ENCODE measurements at places on chromosomes 11 and 22.

- DNase-seq: no peak
These were observed 741 bp upstream of the TALDO1 start for GRCh38 chr11:746289-747157.

DNA sequence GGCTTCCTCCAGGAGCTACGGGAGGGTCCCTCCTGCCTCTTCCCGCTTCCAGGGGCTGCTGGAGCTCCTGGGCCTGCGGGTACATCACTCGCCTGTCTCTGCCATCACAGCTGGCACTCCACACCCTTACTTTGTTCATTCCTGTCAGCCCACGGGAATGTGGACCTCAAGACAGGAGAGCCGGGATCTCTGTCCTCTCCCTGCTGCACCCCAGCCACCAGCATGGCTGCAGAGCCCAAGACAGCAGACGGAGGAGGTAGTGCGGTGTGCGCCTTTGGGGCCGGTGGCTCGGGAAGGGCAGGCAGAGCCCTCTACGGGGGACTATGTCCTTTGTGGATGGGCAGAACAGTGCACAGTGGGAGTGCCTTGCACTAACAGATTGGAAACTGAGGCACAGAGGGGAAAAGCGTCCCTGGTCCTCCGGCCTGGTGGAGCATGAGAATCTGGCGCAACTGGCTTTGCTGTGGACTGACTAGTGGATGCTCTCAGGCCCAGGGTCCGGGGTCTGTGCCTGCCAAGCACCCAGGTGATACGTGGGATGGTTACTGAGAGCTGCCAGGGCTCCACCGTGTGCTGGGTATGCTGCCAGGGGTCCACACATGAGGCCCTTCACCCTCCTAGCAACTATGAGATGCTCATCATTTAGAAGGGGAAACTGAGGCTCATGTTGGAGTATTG lies 47.3 kb downstream of the IGF2 start:
- no peak for DNase-seq

DNA sequence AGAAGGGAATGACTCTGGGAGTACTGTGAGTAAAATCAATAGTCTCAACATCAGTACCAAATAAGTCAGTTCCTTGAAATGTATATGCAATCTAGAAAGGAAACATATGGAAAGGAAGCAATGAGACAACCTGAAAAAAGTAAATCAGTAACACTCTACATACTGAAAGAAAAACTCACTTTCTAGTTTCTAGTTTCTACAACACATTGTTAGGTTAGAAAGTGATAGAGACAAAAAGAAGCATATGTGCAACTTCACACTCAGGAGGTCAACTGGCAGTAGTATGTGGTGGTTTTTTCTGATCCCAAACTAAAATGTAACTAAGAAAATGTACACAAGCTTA lies 156.5 kb upstream of the SOX6 start:
- DNase-seq: no peak

- DNase-seq: peak; percentile 44
These were observed 26.2 kb downstream of the TCP11L1 start for GRCh38 chr11:33065445-33066178.

DNA sequence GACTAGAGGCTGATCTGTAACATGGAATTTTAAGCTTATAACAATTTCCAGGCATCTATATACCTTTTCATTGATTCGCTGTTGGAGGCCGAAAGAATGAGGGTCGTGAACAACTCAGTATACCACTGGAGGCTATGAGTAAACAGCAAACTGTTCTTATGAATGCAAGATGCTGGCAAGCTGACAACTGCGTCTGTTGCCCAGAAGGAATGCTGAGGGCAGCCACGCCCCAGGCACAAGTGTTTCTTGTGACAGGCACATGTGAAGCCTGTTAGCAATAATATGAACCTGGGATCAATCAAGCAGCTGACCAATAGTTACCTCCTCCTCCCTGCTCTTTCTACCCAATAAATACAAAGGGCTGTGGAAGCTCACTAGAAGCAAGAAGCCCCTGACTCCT lies 15.3 kb downstream of the RTCB start:
- no peak for DNase-seq

- no peak for DNase-seq
These were observed 29.5 kb upstream of the BID start for GRCh38 chr22:17803609-17804270.

DNA sequence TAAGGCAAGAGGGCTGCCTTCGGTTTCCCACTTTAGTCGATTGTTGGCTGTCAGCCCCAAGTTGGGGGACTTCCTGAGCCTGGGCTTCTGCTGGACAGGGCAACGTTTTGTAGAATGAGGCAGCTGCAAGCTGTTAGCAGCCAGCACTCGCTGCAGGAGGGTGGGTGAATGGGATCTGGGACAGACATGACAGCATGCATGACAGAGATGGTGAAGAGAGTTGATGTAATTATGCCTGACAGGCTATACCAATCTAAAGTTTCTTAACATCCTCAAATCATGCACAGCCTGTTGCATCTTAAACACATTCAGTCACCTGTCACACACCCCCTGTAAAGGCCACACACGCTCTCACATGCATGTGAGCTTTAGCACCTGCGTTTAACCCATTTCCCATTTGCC lies 49.2 kb downstream of the CWC15 start:
- DNase-seq: no peak

DNA sequence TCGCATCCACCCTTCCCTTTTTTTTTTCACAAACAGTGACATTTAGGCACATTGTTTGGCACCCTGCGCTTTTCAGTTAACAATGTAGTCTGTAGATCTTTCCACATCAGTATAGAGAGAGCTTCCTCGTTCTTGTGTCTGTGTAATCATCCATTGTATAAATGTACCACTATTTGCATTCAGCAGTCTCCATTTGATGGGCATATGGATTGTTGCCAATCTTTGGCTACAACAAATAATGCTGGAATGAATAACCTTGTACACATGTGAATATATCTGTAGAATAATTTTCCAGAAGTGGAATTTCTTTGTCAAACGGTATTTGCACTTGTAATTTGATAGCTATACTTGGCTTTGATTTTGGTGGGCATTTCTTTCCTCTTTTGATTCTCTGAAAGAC lies 17.1 kb downstream of the MPEG1 start:
- no peak for DNase-seq

Data from NCI-H1694 (cell line).